M059J (cell line): ENCODE measurements at places on chromosomes 2 and 18. TPM values are rescaled to one million over a fixed set of nuclear protein-coding genes. Genes with fewer than 3 reads are reported as not detected.

Gene SERPINB3
- total RNA-seq: not detected in 2 replicates

Gene CPLX4
- not detected in 2 replicates for total RNA-seq

Gene IL18R1
- not detected in 2 replicates for total RNA-seq

Gene DUSP19
- 0.98 and 2.4 TPM in 2 replicates for total RNA-seq

Gene FSIP2
- 0.07 and 0.25 TPM in 2 replicates for total RNA-seq

Gene IMP4
- total RNA-seq: 91.1 and 97.3 TPM in 2 replicates

Gene OTOS
- total RNA-seq: not detected in 2 replicates

Gene COL4A3
- 0.02 and 0.47 TPM in 2 replicates for total RNA-seq

Gene BOK
- 3.9 and 11.7 TPM in 2 replicates for total RNA-seq

Gene FEV
- total RNA-seq: not detected in 2 replicates

Gene ASIC4
- total RNA-seq: 0.02 and 0.10 TPM in 2 replicates

Gene RFTN2
- 0.10 TPM in 1 of 2 replicates, not detected in the other for total RNA-seq

Gene RAX
- not detected in 2 replicates for total RNA-seq

Gene XDH
- total RNA-seq: 0.89 TPM in 1 of 2 replicates, not detected in the other

Gene CFC1
- total RNA-seq: not detected in 2 replicates

Gene STAT4
- 0.22 and 0.37 TPM in 2 replicates for total RNA-seq

Gene LIPG
- 37.9 and 66.5 TPM in 2 replicates for total RNA-seq

Gene PLGLB2
- 0.05 and 2.2 TPM in 2 replicates for total RNA-seq

Gene CAPN13
- not detected in 2 replicates for total RNA-seq

Gene ECEL1
- not detected in 2 replicates for total RNA-seq

Gene LCT
- total RNA-seq: not detected in 2 replicates
